ENCODE measurements at places on chromosomes 16 and 17.

DNA sequence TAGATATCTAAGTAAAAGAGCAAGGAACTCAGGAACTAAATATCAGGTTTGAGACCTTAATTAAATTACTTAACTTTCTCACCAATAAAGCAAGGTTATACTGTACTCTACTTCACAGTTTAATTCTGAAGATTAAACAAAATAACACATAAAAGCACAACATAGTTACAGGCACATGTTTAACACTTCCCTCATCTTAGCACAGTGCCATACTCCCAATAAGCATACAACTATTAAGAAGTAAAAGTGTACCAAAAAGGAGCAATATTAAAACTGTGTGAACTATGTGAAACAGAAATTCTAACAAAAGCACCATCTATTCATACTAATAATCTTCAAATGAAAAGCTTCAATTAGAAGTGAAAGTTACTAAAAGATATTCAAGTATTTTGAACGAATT is 2.2 kb downstream of the APPBP2 start:
- no peak for DNase-seq

DNA sequence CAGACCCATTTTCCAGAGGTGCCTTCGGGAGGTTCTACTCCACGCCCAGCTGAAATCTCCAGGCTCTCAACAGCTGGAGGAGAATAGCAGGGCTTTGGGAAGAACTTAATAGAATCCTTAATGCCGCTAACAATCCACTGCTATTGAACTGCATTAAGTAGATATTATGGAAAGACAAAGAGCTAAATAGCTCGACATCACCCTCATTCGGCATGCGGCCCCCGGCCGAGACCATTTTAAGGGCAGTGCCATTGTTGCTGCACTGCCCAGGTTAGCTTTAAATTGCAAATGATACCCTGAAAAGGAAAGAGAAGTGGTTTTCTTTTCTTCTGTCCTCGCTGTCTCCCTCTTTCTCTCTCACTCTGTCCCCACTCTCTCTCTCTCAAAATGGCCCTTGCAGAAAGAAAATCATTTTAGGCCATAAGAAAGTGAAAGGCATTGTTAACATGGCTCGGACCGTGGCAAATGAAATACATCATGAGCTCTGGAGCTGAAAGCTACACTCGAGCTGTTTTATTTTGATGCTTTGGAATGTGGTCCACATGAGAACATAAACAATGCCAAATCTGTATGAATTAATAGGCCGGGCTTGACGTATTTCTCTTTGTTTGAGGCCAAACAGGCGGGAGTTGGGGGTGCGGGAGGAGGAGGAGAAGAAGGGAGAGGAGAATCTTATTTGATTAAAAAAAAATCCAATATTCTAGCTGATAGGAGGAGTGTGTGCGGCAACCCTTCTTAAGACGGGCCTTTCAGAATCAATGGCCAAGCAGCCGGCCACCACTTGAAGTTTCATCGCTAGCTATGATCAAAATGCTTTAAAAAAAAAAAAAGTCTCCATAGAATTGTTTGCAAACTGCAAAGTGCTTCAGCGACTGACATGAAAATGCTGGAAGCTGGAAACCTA is 298.8 kb upstream of the IRX3 start:
- peak; percentile 1 for DNase-seq

DNA sequence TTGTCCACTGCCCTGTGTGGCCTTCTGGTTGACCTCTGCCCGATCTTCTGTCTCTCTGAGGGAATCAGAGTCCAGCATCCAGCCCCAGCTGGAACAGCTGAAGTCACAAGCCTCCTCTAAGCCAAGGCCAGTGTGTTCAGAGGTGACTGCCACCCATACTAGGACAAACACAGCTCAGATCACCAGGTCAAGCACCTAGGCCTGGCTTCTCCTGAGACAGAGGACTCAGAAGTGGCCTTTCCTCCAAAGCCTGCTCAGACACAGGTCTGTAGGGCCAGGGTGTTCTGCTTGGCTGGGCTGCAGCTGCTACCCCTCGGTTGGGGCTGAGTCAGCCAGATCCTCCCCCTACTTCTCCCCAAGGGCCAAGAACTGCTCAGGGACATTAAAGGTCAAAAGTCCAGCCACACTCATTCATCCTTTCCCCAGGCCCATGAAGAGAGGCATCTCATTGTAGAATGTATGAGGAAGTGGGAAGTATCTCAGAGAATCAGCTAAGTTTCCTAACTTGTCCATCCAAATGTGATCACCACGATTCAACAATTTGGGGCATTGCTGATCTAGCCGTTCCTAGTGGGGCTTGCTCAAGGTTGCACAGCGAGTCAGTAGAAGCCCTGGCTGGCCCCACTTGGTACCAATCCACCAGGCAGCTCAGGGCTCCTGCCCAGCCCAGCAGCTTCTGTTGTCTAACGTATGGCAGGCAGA is 7.6 kb downstream of the SLC46A1 start:
- DNase-seq: no peak

DNA sequence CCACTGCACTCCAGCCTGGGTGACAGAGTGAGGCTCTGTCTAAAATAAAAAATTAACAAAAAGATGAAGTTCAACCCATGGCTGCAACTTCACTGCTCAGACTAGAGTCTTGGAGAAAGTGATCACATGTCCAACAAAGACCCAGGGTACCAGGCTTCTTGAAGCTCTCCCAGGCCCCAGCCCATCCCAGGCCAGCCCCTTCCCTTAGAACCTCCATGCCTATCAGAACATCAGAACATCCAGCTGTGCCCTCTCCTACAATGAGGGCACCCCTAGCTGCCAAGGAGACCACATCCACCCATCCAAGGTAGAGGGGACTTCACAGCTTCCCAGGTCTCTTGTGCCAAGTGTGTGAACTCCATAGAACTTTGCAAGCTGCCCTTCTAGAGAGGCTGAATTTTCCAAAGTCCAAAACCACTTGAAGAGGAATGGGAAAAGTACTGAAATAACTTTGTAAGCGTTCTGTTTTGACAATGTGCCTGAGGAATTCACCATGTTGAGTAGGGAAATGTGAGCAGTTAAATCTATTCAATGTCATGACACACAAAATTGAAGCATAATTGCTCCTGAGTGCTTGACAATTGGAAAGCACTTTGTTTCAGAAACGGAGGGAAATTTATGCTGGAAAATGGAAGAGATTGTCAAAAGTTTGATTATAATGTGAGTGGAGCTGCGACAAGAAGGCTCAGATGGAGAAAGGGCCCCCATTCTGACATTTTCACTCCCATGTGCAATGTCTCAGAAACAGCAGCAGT is 230.4 kb downstream of the ZNF423 start:
- DNase-seq: no peak

- peak; percentile 63 for DNase-seq
Observed at GRCh38 chr17:412211-413015, 59.8 kb upstream of the RPH3AL start.

Data from fibroblast of skin of back (primary cell).